ENCODE measurements at places on chromosomes 13 and 19. TPM values are rescaled to one million over a fixed set of nuclear protein-coding genes. Genes with fewer than 3 reads are reported as not detected.

Gene ZNF665
- 4.4 TPM for total RNA-seq

Gene KLK2
- total RNA-seq = not detected

Gene PCDH20
- total RNA-seq = not detected

DNA sequence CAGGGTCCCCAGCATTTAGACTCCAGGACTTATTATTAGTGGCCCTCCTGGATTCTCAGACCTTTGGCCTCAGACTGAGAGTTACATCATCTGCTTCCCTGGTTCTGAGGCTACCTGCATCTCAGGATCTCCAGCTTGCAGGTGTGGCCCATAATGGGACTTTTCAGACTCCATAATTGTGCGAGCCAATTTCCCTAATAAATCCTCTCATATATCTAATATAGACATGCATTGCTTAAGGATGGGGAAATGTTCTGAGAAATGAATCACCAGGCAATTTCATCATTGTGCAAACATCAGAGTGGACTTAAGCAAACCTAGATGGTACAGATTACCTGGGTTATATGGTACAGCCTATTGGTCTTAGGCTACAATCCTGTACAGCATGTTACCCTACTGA is 116.5 kb upstream of the FBXL3 start:
- no peak for DNase-seq

GRCh38 chr19:18220632-18221275 is 5.5 kb downstream of the PDE4C start:
- no peak for DNase-seq

- DNase-seq = peak; percentile 44
Observed at GRCh38 chr13:109785141-109785891, 1.1 kb downstream of the IRS2 start.

DNA sequence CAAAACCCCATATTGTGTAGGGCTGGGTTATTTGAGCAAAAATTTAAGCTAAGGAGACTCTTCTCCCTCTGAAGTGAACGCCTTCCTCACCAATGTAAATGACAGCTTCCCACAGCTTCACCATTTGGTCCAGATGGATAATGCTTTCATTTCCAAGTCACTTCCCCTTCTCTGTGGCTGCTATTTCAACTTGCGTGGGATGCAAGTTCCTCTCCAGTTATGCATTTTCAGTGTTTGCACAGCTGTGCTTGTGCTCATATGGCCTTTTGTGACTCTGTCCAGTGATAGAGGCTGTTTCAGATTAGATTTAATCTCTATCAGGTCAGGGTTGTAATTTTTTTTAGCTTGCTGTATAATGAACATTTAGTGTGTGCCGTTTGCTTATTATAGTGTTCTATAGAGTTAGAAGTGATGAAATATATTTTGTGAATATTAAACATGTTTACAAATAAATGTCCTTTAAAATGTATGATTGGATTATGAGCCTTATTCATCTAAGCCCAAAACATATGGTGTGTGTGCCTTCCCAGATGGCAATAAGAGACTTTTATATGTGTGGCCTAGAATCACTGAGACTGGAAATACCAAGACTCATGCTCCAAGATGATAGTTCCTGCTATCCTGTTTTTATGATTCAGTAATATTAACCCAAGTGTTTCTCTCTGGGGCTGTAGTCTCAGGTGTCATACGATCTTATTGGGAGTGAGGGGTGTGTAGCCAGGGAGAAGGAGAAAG is 86.6 kb downstream of the TNFRSF19 start:
- no peak for DNase-seq

DNA sequence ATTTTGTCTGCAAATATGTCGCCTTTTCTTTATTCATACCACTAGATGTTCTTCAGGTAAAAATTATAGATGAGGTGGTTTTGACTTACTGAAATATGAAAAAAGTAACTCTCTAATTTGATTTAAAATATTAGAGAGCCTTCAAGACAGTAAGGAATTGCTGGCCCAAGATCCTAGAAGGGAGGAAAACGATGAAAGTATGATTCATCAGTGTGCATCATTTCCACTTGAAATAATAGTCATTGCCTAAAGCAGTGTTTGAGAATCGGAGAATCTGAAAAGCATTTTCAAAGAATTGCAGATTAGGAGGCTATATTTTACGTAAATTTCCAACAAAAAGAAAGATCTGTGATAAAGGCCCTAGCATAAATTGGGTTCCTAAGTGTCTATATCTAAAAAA is 1707.9 kb upstream of the PRR20A start:
- no peak for DNase-seq

- no peak for DNase-seq
Observed at GRCh38 chr19:2524840-2525723, 49.2 kb downstream of the GADD45B start.

GRCh38 chr19:2779121-2779740 is 3.8 kb downstream of the SGTA start:
- DNase-seq = no peak

- no peak for DNase-seq
Observed at GRCh38 chr13:110398564-110399507, 91.8 kb downstream of the COL4A2 start.
